ENCODE measurements at places on chromosomes 12 and 14. TPM values are rescaled to one million over a fixed set of nuclear protein-coding genes. Genes with fewer than 3 reads are reported as not detected.

The CEP128 gene
- 28.9 TPM for total RNA-seq

The CDC42BPB gene
- 0.35 TPM for total RNA-seq

The RTN1 gene
- total RNA-seq = not detected

The GABARAPL1 gene
- 47.5 TPM for total RNA-seq
